Hepatic stellate cell (primary cell): ENCODE measurements at places on chromosomes 2 and 18.

GRCh38 chr2:238238766-238239542, 884 bp downstream of the HES6 start:
- DNase-seq, result no peak

GRCh38 chr18:924987-925386, 20.3 kb downstream of the ADCYAP1 start:
- DNase-seq, result no peak

DNA sequence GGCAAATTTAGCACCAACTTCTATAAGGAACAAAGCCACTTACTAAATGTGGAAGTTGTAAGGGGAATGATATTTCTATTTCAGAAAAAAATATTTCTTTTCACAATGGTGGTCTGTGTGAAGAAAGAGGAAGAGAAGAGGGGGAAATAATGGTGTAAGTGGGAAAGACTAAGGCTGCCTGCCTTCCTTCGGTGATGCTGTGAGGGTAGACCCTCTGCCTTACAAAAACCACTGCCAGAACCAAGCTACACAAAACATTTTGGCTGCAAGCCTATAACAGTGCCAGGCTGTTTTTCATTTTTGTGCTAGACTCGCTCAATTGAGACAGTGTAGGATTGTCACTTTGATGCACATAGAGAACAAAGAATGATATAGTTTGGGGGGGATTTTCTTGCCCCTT, 286.6 kb downstream of the ZEB2 start:
- DNase-seq, result no peak

DNA sequence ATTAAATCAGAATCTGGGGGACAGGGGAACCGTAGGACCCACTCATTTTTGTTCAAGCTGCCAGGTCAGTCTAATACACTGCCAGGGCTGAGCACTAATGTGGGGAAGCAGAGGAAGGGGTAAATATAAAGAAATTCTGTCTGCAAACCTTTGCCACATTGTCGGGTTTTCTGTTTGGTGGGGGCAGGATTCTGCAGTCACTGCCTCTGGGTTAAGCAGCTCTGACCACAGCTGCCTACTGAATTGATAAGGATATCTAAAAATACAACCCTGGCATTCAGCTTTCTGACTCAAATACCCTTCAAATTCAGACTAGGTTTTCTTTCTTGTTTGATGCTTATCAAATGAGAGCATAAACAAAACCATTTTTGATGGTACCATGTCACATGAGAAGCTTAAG, 6.0 kb downstream of the DNER start:
- DNase-seq, result no peak

DNA sequence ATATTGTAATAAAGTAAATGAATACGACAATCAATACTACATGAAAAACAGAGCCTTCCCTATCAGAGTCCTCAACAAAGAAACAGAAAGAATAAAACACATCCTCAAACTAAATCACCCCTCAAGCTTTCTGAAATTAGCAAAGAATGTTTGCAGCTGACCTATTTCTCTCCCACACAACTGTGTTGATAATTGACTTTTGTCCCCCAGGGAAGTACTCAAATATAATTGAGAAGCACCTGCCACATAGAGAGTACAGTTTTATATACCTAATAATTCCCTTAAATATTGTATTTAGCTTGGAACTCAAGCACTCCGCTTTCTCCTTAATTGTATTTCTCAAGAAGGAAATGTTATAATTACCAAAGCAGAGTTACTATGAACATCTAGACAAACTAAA, 12.6 kb downstream of the CACNB4 start:
- no peak for DNase-seq
